ENCODE measurements at places on chromosomes 16 and 17.

GRCh38 chr16:2484898-2485508 lies 10.1 kb downstream of the TBC1D24 start:
- no peak for DNase-seq

DNA sequence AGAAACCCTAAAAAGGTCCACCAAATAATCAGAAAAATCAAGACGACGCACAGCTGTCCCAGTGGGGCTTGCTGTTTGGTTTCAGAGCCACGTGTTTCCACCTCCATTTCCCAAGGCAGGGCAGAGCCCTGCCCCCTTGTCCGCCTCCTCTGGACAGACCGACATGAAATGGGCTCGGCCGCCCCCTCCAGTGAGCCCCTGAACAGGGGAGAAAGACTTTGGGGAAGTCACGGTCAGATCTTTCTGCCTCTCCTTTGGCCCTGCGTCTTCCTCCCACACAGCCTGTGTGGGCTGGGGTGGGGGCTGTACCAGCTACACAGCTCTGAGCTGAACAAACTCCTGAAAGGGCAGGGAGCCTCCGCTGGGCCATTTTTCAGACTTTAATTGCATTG lies 230.7 kb downstream of the ENGASE start:
- DNase-seq, result no peak

DNA sequence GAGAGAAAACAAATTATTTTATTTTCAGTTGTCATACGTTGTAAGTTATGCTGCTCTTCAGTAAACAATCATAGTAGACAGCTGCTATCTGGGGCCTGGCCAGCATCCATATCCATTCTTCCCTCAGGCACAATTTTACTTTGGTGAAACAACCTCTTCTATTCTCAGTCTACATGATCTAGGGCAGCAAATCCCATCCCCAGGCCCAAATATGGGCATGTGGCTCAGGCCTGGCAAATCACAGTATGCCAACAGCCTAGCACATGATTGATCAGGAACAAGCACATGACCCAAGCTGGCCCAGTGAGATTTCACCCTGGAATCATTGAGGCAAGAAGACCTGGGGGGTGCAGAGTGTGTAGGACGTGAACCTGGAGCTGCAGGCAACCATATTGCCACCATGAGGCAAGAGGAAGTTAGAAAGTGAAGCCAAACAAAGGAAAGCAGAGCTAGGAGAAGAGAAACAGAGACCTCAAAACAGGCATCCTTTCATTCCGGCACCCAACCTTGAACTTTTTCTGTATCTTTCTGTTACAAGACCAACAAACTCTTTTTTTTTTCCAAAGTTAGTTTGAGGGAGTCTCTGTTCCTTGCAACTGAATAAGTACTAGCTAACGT lies 10.3 kb upstream of the ABCC12 start:
- DNase-seq, result no peak

DNA sequence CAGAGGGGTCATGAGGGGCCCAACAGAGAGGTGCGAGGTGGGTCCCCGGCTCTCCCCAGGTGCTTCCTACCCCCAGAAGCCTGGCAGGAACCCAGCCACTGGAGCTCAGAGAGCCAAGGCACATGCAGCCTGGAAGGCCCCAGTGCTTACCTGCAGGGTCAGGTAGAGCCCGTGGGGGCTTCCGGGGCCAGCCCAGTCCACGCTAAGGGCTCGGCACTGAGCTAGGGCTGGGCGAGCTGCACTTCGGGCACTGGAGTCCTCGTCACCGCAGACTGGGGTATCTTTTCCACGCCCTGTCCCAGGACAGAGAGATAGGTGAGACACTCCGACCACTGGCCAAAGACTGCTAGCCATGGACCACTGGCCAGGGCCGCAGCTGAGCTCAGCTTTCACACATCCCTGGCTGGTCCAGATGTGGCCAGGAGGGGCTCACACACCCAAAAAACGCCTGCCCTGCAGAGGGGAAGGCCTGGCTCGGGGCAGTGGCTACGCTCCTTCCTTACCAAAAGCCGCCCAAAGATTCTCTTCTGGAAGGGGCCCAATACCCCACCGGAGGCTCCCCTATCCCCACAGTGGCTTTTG lies 7.4 kb downstream of the KIFC3 start:
- no peak for DNase-seq

GRCh38 chr16:967077-967541 lies 3.7 kb downstream of the LMF1 start:
- DNase-seq, result no peak

GRCh38 chr17:58574025-58574424 lies 59.6 kb upstream of the MTMR4 start:
- DNase-seq, result no peak

- DNase-seq, result no peak
These were observed 604.7 kb upstream of the SOX9 start for GRCh38 chr17:71516149-71516548.

DNA sequence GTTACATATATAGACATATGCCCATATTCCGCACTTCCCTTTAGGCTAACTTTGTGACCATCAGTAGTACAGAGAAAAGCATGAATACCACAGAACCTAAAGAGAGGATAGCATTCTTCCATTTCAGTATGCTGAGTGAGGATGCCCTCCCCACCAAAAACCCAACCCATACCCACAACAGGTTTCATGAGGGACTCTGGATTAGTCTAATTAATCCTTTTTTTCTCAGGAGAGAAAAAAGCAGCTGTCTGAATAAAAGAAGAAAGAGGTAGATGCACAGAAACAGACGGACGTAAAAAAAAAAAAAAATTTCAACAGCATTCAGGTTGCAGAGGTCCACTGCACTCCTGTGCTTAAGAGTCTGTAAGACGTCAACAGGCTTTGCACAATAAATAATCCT lies 6.7 kb downstream of the MMD start:
- no peak for DNase-seq

DNA sequence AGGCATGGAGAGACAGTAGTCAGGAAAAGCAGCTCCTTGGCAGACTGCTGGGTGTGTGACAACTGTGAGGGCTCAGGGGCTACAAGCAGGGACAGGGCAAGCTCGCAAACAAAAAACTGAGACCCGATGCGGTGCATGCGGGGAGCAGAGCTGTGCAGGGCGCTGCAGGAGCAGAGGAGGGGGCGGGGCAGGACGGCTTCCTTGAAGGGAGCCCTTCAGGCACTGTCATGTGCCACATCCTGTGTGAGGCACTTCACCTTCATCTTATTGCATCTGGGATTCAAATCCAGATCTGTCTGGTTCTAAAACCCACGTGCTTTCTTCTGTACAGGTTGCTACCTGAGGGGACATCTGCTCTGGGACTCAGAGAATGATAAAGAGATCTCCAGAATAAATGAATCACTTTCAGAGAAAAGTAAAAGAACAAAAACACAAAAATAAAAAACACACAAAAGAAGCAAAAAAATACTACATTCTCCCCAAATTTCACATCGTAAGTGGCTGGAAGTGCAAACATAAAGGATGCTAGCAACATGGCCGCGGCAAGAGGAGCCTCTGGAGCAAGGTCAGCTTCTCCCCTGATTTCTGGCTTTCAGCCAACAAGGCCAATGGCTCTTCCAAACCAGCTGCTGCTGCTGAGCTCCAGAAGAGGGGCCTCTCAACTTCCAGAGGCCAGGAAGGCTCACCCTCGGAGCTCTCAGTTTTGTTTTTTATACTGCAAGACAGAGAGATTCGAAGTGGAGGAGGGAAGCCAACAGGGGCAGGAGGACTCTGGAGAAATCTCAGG lies 14.2 kb downstream of the LYRM9 start:
- DNase-seq, result no peak

DNA sequence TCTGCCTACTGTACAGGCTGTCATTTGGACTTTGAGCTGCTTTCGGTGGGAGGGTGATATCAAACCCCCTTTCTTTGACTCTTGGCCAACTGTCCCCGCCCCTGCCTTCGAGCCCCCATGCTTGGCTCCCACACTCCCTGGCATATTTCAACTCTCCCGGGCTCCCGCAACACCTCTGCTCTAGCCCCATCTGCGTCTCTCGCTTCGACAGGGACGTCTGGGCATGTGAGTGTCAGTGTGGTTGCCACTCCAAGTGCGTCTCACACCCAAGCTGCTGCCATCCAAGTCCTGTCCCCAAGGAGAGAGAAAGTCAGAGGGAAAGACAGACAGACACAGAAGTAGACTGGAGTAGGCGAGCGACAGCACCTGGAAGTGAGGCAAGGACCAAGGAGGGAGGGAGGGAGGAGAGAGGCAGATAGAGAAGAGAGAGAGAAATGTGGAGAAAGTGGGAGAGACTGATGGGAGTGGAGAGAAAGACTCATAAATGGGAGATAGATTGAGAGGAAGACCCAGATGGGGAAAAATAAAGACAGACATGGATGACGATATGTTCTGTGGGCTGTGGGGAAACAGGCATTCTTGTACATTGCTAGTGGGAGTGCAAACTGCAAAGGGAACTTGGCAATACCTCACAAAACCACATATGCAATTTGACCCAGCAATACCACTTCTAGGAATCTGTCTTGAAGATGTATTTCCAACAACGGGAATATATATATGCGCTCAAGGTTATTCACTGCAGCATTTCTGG lies 11.8 kb downstream of the STARD3 start:
- no peak for DNase-seq

GRCh38 chr16:66266436-66267291 lies 99.8 kb upstream of the CDH5 start:
- no peak for DNase-seq

GRCh38 chr17:71472809-71473789 lies 647.7 kb upstream of the SOX9 start:
- DNase-seq, result no peak

GRCh38 chr17:59439741-59440211 lies 108.3 kb downstream of the YPEL2 start:
- no peak for DNase-seq

GRCh38 chr16:85003725-85004586 lies 7.4 kb downstream of the ZDHHC7 start:
- no peak for DNase-seq

DNA sequence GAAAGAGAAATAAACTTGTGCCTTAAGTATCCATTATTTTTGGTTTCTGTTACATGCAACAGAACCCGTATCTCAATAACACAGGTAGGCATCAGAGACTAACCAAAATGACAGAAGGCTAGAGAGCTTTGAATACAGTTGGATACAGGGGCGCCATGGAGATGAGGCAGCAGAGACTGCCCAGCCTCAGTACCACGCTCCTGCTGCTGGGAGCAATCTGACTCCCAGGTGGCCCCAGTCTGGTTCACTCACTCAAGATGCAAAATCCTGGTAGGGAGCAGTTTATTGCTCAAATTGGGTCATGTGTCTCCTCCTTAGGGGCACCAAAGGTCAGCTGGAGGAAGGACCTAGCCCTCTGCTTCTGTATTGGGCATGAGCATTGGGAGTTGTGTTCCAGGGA lies 218.9 kb downstream of the USP22 start:
- no peak for DNase-seq

DNA sequence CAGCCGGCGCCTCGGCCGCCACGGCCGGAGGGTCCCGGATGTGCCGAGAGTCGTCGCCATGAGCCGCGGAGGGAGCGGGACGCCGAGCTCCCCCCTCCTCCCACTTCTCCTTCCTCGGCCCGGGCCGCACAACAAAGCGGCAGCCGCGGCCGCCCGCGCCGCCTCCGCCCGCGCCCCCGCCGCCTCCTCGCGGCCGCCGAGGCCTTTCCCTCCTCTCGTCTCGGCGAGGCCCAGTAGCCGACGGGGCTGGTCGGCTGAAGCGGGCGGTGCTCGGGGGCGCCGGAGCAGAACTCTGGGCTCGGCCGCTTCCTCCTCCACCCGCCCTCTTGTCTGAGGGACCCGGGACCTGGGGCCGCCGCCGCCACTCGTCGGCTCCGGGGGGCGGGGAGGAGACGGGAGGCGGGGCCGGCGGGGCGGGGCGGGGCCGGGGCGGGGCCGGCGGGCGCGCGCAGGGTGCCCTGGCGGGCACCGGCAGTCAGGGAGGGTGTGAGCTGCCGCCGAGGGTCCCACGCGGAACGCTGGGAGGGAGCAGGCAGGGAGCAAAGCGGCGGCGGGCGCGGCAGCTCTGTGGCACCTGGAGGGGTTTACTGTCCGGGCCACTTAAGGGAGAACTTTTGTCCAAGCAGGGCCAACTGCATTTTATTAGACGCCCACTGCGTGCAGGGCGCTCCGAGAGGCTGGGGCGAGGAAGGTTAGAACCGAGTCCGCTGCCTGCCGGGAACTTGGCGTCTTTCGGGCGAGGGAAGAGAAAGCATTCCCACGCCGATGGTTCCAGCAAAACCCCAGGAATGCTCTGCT lies at the start of gene SMURF2:
SMURF2 (minus strand) TSS at position 332 of the 798 bp plus-strand sequence. CDS start 427 bp downstream, outside the sequence.
- DNase-seq, result peak; percentile 4

- no peak for DNase-seq
These were observed 633 bp downstream of the ZNF843 start for GRCh38 chr16:31441956-31442355.

- no peak for DNase-seq
These were observed 21.8 kb upstream of the LRRC37A3 start for GRCh38 chr17:64941045-64941444.

GRCh38 chr17:81491181-81491581 lies 21.4 kb downstream of the ACTG1 start:
- DNase-seq, result no peak

DNA sequence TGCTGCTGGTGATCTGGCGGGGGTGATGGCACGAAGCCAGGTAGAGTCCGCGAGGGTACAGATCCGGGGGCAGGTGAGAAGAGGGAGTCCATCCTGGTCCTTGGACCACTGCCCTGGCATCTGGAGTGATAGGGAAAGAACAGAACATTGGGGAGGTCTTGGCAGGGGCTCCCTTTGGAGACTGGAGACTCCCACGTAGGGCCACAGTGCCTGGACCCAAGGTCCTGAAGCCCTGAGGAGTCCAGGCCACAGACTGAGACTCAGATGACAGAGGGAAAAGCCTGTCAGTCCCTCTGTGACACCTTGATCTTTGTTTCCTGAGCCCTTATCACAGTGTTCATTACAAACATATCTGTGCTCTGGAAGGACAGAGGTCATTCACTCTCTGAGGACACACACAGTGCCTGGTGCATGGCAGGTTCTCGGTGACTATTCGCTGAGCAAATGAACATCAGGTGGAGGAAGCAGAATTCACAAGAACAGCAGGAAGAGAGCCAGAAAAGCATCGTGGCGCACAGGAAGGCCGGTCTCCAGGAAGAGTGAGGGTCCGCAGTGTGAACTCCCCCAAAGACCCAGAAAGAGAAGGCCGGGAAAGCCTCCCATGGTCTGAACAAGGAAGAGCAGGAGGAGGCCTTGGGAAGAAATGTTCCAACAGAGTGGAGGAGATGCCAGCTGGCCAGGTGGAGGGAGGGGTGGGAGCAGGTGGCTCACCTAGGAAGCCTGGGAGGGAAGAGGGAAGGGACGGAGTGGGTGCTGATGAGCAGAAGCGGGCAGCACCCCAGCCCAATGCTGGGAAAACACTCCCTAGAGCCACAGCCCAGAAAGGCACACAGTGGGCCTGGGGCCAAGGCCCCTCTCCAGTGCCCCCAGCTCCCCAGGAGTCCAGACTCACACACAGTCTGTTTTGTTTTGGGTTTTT lies 20.5 kb downstream of the PEMT start:
- no peak for DNase-seq

DNA sequence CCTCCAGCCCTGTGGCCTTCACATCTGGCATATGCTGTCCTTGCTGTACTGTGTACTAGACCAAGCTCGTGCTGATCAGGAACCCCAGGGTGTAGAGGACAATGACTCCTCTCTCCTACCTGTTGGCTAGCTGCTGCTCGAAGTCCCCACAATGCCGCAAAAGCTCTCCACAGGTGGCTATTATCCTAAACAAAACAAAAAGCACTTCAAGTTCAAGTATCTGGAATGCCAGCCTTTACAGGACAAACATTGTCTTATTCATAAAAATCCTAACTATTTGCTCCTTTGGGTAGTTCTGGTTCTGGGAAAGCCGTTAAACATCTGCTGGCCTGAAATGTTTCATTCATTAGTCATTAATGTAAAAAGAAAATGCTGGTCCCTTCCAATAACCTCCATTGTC lies 42.8 kb downstream of the COG7 start:
- DNase-seq, result no peak

- peak; percentile 52 for DNase-seq
These were observed 4.8 kb downstream of the PPM1D start for GRCh38 chr17:60604686-60605334.

- DNase-seq, result no peak
These were observed 58.9 kb downstream of the CDH11 start for GRCh38 chr16:65062736-65063583.
